NCI-H2081 (cell line): ENCODE measurements at places on chromosomes 2 and 18.

DNA sequence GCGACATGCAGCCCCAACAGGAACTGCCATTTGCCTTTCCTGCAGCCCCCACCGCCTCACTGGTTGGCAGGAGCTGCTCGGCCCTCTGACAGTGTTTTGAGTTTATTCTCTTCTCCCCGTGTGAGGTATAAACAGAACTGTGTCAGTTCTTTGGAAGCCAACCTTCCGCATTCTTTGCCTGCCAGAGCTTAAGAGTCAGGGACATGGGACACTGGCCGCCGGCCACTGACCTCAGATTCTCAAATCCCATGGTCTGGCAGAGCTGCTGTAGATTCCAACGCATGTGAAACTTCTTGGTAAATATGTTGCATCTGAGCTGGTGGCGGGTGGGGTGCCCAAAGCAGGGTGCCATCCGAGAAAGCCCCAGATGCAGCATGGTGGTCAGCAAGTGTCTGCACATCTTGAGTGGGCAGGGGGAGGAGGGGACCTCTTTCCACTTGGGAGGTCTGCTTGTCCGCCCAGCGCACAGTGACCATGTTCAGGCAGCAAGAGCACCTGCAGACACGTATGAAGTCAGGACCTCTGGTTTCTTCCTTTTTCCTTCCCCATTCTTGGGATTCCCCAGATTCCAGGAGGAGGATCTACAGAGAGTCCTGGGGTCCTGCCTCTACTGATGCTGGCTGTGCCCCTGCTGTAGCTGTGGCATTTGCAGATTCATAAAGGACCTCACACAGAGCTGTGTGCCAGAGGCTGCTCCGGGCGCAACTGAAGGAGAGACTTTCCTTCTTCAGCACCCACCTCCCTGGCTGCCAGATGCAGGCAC, 23.8 kb downstream of the ASB18 start:
- no peak for DNase-seq

GRCh38 chr2:196233805-196234475, 62.6 kb upstream of the STK17B start:
- no peak for DNase-seq

DNA sequence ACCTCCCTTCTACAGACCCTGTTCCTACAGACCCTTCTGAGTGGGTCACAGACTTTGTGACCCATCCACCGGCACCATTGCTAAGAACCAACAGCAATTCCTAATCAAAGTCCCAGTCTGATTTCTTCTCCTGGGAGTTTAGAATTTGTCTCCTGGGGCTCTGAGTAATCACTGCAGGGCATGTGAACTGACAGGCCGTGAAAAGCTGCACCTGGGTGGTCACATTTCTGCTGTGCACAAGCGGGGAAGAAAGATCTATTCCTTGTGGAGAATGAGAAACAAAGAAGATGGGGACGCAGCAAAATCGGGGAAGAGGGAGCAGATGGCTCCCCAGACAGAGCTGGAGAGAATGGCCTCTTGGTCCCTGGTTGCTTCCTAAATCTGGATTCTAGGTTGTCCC, 151.0 kb downstream of the ARL4C start:
- no peak for DNase-seq

DNA sequence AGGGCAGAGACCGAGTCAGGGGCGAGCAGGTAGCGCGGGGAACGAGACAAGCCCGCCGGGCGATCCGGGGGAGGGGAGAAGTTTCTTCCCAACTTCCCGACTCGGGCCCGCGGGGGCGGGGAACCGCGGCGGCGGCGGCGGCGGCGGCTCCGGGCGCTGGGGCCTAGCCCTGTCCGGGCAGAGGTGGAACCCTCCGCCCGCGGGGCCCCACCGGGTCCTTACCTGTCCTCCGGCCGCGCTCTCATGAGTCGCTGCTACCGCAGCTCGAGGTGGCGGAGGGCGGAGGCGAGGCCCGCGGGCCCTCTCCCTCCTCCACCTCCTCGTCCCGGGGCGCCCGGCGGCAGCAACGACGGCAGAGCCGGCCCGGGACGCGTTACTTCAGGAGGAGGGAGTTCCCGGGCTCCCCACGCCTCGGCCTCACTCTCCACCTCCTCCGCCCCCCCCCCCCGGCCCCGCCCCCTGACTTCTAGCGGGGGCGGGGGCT, at the start of gene YES1:
YES1 (minus strand) TSS at position 351 of the 484 bp plus-strand sequence. CDS start 55,415 bp downstream, outside the sequence.
- no peak for DNase-seq

- DNase-seq = no peak
Measured at GRCh38 chr2:197097578-197098366, 171.3 kb upstream of the PGAP1 start.

DNA sequence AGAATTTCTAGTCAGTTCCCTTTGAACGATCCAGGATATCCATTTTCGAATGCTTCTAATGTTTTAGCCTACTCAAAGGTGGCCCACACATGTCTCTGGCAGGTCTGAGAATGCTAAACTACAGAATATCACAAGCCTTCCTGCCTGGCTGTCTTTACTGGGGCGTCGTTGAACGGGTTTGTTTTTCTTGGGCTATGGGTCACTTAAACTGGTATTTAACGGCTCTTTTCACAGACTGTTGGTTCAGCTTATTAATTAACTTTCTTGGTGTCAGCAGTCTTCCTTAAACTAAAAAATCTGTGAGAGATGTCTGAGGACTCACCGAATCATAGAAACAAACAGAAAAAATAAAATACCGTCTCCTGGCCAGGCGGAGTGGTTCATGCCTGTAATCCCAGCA, 563.2 kb upstream of the NRP2 start:
- DNase-seq = no peak

GRCh38 chr2:71995067-71995665, 152.5 kb downstream of the CYP26B1 start:
- DNase-seq = no peak

DNA sequence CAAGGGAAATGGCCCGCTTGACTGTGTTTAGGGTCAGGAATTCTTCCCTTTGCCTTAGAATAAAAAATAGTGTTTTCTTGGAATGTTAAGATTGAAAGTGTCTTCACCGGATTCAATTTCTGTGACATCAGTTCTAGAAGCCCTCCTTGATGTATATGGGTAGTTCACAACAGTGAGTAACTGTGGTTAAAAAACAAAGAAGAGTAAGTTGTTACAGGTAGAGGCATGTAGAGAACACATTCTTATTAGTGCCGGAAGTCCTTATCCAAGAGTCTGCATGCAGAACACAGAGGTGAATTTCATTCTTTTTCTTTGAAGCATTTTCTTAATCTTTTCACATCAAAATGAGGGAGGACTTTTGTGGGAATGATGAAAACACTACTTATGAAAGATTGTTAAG, 105.5 kb downstream of the FMNL2 start:
- no peak for DNase-seq

DNA sequence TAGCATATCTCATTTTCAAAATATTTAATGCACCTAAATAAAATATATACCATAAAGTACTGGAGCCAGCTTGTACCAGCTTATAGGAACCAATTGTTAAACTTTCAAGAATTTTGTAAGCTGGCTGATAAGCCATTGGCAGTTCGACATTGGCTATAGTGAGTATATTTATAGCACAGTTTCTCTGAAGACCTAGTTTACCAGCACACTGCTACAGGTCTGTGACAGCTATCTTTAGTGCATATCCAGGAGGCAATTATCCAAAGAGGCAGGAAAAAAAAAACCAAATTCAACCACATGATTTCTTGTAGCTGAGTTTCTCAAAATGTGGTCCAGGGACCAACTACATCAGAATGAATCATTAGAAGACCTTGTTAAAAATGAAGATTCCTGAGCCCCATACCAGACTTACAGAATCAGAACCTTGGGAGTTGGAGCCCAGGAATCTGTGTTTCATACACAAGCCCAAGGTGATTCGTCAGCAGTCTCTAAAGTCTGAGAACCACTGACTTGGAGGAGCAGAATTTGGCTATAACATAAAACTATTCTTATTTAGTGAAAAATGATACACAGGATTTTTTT, 279.0 kb upstream of the NRP2 start:
- no peak for DNase-seq

- DNase-seq = no peak
Measured at GRCh38 chr2:143629340-143629739, 500.1 kb downstream of the ARHGAP15 start.

GRCh38 chr2:172095146-172095904, 7.4 kb downstream of the DLX2 start:
- DNase-seq = peak; percentile 43

DNA sequence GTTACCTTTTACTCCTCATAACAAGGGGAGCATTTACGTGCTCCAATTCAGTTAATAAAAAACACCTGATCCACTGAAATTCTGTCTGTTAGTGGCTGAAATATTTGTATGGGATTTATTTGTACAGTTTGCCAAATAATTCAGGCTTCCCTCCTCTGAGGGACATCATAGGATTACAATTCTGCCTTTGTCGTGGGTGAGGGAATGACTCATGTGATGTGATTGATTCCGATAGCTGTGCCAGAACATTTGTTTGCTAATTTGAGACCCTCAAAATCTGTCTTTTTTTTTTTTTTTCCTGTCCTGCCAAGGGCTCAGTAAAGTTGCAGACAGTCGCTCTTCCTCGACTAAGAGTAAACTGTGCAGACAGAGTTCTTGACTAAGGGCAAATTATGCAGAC, 612.6 kb upstream of the CDH2 start:
- no peak for DNase-seq
